DMS79 treated with DMSO at 0.1 percent for 48 hours (cell line): ENCODE measurements at places on chromosomes 3 and 15.

- DNase-seq = no peak
Observed at GRCh38 chr3:188819939-188820338, 351.8 kb upstream of the TPRG1 start.

GRCh38 chr3:20912406-20912805 lies 726.4 kb upstream of the SGO1 start:
- DNase-seq = no peak

- no peak for DNase-seq
Observed at GRCh38 chr3:119222391-119222790, 18.3 kb downstream of the B4GALT4 start.

GRCh38 chr3:182829761-182830405 lies 36.6 kb downstream of the ATP11B start:
- DNase-seq = no peak

DNA sequence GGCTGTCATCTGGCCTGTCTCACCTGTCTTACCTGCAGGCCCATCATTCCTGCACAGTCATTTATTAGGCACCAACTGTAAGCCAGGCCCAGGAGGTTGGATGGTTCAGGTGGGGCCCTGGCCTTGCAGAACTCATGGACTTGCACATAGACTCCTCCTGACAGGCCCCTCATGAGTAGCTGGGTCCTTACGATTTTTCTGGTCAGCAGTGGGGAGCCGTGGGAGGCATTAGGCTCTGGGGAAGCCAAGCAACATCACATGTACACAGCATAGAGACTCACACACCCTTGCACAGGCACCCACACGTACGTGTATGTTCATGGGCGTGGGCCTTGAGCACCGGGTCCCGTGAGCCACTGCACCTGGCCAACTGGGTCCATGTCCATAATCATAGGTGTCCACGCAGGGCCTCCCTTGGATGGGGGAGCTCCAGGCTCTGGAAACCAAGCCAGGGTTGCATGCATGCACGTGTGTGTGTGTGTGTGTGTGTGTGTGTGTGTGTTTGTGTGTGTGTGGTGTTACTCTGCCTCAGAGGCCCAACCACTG lies 20.3 kb downstream of the CISH start:
- no peak for DNase-seq

DNA sequence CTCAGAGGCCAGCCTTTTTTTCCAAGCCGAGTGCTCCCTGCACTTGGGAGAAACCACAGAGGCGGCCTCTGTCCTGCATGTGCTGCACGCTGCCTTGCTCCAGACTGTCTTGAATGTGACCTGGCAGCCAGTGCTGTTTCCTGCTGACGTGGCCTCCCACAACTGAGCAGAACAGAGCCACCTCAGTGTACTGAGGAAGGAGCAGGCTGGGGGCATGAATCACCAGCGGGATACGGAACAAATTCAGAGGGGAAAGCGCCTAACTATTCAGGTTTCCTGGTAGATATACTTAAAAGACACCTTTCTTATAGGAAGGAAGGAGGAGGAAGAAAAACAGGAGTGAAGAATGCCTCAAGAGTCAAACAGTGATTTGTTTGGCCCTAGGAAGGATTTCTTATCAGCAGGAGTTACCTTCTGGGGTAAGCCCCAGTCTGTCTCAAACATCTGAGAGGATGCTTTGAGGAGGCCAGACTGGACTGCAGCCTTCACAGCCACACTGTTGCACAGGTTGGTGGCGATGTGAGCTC lies 114.0 kb downstream of the FNDC3B start:
- DNase-seq = no peak
